Activated CD8-positive, alpha-beta T cell treated with anti-CD3 and anti-CD28 coated beads for 36 hours (primary cell): ENCODE measurements at places on chromosomes 7 and 10.

DNA sequence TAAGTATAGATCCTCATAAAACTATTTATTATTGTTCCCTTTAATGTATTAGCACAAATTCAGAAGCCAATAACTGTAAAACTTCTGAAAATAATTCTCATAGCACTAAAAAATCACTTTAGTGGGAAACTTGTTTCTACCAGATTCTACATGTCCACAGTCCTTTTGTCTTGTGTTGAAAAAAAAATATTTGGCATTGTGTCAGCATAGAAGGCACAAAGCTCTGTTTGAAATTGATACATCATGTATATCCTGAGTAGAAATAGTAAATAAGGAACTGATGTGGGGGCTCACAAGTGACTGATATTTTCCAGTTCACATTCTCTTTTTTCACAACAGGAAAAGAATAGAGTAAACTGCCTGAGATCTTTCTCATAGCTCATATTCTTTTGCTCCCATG is 134.6 kb downstream of the GRM3 start:
- DNase-seq = no peak

GRCh38 chr7:12571691-12572090 is 1.2 kb downstream of the SCIN start:
- no peak for DNase-seq

DNA sequence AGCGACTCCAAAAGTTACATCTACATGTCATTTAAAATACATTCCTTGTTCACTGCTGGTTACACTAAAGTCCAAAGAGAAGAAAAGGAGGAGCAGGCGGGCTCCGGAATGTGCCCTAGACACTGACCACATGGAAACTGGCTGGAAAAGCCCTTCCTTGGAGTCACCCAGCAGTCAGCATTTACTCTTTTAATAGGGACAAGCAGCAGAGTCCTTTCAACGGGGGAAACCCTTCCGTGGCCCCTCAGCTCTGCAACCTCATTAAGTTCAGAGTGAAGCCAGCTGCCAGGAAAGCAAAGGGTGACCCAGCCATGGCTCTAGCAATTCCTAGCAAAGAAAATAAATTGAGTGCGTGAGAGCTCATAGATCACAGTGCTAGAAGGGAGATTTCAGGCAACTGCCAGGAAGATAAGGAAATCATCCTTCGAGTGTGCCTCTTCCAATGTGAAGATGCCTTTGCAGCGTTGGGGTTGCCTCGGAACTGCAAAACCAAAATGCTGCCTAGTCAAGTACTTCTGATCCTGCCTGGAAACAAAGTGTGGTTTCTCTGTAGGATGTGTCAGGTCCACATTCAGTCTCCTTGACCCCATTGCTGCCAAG is 101.6 kb downstream of the SORBS1 start:
- DNase-seq = no peak

- no peak for DNase-seq
Observed at GRCh38 chr7:32068411-32069101, 1.7 kb downstream of the PDE1C start.

GRCh38 chr7:108442039-108442568 is 14.1 kb downstream of the NRCAM start:
- peak; percentile 84 for DNase-seq

- no peak for DNase-seq
Observed at GRCh38 chr10:78514459-78514858, 480.8 kb downstream of the RPS24 start.

DNA sequence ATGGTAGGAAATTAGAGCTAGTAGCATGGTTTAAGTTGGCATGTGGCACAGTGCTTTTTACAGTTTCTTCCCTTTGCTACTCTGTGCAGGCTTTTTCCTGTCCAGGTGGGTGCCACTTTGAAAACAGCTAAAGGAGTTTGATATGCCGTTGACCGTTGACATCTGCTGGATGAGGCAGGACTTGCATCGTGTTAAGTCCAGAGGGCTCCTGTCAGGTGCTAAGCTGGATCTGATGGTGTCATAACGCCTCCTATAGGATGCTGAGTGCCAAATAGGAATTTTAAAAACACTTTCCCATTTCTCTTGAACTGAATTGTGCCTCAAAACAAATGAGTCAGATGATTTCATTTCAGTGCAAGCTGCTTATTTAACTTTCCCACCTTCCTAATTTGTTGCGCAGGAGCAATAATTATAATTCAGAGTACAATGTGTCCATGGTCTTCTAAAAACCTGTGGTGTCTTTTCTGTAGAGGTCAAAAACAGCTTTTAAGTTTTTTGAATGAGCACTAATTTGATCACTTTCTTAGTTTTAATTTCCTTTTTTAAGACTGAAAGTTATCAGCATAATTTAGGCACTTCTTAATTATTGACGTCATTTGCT is 178.3 kb downstream of the CDCA7L start:
- DNase-seq = peak; percentile 43

DNA sequence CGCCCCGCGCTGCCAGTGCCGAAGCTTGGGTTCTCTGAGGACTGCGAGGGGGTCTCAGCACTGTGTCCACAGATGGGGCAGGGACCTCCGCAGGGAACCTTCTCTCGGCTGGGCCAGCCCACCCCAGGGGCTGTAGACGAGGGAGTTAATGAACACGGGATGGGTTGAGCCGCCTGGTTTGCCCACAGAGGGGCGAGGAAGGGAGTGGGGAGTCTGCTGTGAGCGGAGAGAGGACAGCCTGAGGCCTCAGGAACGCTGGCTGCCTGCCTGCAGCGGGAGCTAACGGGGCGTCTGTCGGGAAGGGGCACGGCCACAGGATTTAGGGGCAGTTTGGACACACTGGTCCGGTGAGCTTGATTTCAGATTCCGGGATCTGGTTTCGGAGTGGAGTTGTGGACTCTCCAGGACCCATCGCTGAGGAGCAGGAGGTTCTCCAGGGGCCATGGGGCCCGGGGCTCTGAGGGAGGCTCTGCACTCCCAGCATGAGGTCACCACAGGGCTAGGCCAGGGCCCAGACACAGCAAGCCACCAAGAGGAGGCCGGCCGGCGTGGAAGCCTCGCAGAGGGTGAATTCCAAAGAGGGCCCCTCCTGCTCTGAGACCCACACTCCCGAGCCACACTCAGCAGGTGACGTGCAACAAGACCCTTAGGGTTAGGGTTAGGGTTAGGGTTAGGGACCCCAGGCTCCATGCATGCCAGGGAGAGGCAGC is 19.0 kb upstream of the FAM20C start:
- no peak for DNase-seq
